ENCODE measurements at places on chromosomes 5 and 9. TPM values are rescaled to one million over a fixed set of nuclear protein-coding genes. Genes with fewer than 3 reads are reported as not detected.
A peak's percentile ranks its signal among the peaks of the same experiment; 100 is the strongest.

- no peak for ATAC-seq
Measured at GRCh38 chr9:6782345-6782744, 24.6 kb downstream of the KDM4C start.

- ATAC-seq = no peak
Measured at GRCh38 chr5:81790336-81790735, 39.4 kb upstream of the SSBP2 start.

The CD72 gene
- total RNA-seq = 2.1 TPM

- no peak for ATAC-seq
Measured at GRCh38 chr5:130995254-130995515, 169.9 kb downstream of the HINT1 start.

DNA sequence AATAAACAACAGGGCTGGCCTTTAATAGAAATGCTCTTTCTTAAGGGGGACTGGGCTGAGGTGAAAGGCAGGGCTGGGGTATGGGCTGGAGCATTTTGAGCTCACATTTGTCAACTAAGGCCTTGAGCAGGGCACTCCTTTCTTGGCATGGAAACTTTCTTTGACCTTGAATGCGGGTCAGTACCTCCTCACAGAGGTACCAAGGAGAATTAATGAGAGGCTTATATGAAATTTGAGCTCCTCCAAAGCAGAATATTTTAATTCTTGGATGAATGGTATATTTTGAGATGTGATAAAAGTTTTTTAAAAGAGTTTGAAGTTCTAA is 3.1 kb downstream of the CYSTM1 start:
- no peak for ATAC-seq

DNA sequence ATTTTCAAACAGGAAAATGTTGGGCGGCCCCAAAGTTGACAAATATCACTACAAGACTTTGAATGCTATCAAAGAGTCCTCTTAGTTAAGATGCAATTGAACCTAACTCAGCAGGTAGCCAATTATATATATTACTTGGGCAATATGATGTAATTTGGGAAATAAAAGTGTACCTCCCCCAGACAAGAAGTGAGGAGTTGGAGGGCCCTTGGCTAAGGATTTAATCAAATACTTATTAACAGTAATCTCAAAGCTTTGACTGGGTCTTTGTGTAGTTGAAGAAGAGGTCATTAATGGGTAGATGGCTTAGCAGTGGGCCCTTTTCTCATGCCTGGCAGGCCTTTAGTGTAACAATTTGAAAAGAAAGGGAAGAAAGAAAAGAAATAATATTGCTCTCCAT is 599.0 kb downstream of the CSNK1G3 start:
- ATAC-seq = no peak

The OR1J2 gene
- not detected for total RNA-seq

The SLC6A3 gene
- total RNA-seq = 1.1 TPM

The IL3 gene
- not detected for total RNA-seq

DNA sequence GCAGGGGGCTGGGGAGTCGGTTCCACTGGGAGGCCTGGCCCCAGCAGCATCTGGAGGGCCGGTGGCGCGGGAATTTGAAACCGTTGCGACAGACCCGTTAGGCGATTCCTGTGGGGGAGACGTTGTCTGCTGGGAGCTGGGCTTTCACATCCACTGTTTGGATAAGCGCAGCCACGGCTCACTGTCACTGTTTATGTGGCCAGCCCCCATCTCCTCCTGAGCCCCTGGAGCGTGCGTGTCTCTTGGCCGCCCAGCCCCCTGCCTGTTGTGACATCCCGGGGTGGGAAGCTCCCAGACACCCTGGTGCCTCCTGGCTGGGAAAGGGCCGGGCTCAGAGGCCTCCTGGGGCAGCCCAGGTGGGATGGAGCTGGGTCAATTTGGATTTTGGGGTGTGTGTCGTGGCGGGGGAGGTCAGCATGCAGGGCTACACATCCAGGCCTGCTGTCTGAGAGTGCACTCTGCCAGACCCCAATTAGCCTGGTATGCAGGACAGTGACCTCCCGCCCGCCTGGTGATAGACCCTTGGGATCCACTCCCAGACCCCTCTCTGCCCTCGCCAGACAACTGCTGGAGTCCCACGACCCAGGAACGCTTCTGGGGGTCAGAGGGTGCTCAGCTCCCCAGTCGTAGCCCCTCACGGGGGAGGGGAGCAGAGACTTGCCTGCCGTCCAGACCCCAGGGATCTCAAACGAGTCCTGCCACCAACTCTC is 62.0 kb upstream of the RNU6ATAC start:
- ATAC-seq = peak; percentile 32

DNA sequence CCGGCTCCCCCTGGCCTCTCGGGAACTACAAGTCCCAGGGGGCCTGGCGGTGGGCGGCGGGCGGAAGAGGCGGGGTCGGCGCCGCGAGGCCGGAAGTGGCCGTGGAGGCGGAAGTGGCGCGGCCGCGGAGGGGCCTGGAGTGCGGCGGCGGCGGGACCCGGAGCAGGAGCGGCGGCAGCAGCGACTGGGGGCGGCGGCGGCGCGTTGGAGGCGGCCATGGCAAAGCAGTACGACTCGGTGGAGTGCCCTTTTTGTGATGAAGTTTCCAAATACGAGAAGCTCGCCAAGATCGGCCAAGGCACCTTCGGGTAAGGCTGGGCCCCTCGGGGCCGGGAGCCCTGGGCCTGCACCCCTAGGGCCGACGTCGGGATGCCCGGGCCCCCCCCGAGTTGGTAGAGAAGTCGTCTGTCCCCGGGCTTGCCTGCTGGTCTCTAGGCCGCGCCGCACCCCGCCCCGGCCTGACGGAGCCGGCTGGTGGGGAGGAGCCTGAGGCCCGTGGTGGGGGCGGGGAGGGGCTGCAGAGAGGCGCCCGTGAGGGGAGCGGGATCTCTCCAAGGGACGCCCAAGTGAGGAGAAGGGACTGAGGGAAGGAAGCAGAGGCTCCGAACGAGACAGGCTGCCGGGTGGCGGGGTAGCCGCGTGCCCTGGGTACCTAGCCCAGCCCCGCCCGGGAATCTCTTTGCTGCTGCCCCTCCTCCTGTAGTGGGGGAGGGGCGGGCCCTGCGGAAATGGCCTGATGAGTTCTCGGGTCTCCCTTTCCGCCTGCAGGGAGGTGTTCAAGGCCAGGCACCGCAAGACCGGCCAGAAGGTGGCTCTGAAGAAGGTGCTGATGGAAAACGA is at the start of gene CDK9:
CDK9 (plus strand) TSS at position 102 of the 840 bp plus-strand sequence; CDS start at position 217, 115 bp downstream.
- ATAC-seq = peak; percentile 83

DNA sequence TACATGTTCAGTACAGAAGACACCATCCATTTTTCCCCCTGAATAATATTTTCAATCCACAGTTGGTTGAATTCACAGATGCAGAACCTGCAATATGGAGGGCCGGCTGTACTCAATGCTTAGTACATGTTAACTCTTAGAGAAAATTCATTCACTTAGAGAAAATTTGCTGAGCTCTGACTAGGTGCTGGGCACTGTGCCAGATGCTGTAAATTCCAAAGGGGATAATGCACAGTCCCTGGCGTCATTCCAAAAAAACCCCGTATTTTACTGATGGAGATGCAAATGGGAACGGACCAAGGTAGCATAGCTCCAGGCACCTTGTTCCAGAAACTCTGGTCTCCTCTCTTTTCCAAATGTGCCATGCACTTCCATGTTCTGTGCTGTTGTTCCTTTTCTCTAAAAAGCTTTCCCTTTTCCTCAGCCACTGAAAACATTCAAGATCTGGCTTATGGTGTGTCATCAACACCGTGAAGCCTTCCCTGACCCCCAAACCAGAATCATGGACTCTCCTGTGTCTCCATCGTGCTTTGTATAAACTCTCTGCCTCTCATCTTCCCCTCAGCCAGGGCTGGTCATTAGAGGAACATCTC is 55.7 kb upstream of the COL15A1 start:
- ATAC-seq = no peak

DNA sequence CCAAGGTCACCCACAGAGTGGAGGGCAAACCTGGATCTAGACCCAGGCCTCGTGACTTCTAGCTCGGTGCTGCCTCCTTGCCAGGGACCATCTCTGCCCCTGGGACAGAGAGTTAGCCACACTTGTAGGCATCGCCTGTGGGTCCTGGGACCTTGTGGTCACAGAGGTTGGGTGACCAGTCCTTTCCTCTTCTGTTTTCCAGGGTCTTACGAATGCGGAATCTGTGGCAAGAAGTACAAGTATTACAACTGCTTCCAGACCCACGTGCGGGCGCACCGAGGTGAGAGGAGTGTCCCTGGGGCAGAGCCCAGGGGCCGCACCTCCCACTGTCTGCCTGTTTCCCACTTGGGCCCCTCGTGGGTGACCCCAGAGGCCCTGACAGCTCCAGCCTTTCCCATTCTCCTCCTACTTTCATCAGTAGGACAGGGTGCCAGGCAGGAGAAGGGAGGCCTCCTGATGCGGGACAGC is 76.3 kb downstream of the AMBP start:
- ATAC-seq = no peak

DNA sequence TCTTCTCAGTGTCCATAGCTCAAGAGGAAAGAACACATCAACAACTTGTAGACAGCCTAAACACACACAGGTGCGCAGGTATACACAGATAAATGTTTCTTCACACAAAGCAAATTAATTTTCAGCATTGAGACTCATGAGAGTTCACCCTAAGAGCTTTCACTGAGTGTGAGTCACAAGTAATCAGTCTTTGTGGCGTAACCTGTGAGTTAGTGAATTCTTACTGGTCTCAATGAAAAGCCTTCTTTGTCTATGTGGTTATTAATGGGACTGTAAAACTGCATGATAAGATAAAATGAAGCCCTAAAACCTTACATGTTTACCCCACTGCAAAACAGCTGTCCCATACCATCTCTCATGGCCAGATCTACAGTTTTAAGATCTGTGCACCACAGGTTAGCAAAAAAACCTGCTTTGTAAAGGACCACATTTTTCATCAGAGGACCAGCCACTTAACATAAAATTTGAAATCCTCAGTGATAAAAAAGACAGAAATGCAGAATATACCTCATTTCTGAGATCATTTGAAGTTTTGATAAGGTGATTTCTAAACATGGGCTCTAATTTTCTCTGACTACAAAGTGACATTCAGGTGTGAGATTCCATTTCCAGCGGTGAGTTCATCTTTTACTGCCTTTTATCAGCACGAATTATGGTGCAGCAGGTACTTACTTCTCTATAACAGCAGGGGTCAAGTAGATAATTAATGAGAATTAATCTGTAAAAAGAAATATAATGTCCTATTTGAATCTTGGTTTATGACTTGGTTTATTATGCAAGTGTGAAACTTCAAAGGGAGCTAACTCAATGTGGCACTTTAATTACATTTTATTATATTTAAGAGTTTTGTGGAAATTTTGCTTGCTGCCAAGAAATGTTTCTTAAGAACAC is 335.7 kb upstream of the PIK3R1 start:
- peak; percentile 41 for ATAC-seq

The TMEM215 gene
- total RNA-seq = not detected

The CA9 gene
- total RNA-seq = not detected

DNA sequence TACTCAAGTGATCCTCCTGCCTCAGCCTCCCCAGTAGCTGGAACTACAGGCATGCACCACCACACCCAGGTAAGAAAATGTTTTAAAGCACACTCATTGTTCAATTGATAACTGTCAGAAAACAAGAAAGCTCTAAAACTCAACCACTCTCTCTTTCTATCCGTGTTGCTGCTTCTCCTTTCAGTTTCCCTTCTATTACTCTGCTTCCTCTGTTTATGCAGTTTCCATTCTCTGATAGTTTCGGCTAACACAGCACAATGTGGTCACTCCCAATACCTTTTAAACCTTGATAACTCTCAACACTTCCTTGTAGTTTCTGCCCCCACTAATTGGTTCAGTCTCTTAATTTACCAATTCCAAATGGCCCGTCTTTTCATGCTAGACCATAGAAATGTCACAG is 59.2 kb upstream of the NR4A3 start:
- no peak for ATAC-seq

GRCh38 chr9:7980041-7980440 is 180.5 kb upstream of the DMAC1 start:
- no peak for ATAC-seq

GRCh38 chr9:136456258-136456657 is 16.6 kb upstream of the INPP5E start:
- ATAC-seq = no peak

The PCDHA11 gene
- 5.2 TPM for total RNA-seq

DNA sequence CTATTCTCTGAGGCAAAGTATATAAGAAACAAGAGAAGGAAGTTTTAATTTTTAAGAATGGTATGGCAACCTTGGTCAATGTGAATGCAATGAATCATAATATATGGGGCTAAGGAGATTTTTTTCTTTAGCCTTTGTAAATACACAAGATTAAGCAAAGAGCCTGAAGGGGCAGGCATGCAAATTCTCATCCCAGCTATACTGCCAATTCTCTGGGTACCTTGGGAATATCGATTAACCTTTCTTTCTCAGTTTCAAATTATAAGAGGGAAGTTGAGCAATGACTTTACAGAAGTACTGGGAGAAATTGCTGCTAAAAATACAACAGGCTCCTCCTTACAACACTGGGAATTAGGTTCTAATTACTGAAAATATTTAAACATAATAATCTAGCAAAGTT is 97.5 kb downstream of the MRPS27 start:
- ATAC-seq = no peak

DNA sequence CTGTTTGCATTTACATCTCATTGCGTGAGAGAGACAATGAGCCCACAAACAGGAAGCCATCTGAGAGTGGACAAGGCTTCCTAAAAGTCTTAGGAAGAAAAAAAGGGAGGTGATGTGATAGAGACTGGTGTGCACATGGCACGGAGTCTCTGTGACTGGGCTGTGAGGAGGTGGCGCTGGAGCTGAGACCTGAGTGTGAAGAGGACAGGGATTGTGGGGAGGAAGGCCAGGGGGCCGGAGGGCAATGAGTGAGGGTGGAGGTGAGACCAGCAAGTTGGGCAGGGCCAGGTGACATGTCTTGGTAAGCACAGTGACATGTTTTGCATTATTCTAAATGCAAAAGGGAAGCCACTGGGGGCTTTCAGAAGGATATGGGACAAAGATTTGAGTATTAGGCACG is 45.0 kb downstream of the TSPAN17 start:
- ATAC-seq = no peak

The ARHGAP26 gene
- total RNA-seq = 4.0 TPM

- ATAC-seq = no peak
Measured at GRCh38 chr9:734831-735511, 106.5 kb upstream of the DMRT1 start.

DNA sequence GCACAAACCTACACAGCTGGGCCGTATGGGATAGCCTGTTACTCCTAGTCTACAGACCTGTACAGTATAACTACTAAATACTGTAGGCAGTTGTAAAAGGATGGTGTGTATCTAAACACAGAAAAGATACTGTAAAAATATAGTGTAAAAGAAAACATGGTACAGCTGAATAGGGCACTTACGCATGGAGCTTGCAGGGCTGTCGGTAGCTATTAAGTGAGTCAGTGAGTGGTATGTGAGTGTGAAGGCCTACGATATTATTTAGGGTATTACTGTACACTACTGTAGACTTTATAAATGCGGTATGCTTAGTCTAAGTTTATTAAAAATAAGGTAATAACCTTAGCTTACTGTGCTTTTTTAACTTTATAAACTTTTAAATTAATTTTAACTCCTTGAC is 1.2 kb downstream of the ZCCHC9 start:
- ATAC-seq = no peak

- peak; percentile 57 for ATAC-seq
Measured at GRCh38 chr5:157253547-157253946, 12.4 kb upstream of the CYFIP2 start.

The ERBIN gene
- total RNA-seq = 29.6 TPM

GRCh38 chr9:127116088-127116726 is 6.2 kb downstream of the ANGPTL2 start:
- no peak for ATAC-seq
